ENCODE measurements at places on chromosomes 1 and 21. TPM values are rescaled to one million over a fixed set of nuclear protein-coding genes. Genes with fewer than 3 reads are reported as not detected.

KRTAP19-1 gene
- total RNA-seq, result not detected

VTCN1 gene
- not detected for total RNA-seq

FCRL6 gene
- total RNA-seq, result 0.21 TPM

FBLIM1 gene
- total RNA-seq, result 75.1 TPM

LRRC8C gene
- 8.4 TPM for total RNA-seq

OR6N1 gene
- total RNA-seq, result not detected

LCE3E gene
- total RNA-seq, result not detected

RAD54L gene
- 0.77 TPM for total RNA-seq

S100A10 gene
- total RNA-seq, result 313 TPM

FCAMR gene
- total RNA-seq, result not detected

ERG gene
- total RNA-seq, result 16.1 TPM

CD164L2 gene
- total RNA-seq, result not detected

SERPINC1 gene
- 0.35 TPM for total RNA-seq

SERINC2 gene
- total RNA-seq, result 2.4 TPM

IGSF3 gene
- total RNA-seq, result 15.6 TPM

MCOLN3 gene
- total RNA-seq, result 11.6 TPM

BMP8A gene
- total RNA-seq, result 2.9 TPM

C21orf91 gene
- 9.0 TPM for total RNA-seq

WNT3A gene
- not detected for total RNA-seq

All from left cardiac atrium (tissue), 4 donors.